ENCODE measurements at places on chromosomes 6 and 20.

DNA sequence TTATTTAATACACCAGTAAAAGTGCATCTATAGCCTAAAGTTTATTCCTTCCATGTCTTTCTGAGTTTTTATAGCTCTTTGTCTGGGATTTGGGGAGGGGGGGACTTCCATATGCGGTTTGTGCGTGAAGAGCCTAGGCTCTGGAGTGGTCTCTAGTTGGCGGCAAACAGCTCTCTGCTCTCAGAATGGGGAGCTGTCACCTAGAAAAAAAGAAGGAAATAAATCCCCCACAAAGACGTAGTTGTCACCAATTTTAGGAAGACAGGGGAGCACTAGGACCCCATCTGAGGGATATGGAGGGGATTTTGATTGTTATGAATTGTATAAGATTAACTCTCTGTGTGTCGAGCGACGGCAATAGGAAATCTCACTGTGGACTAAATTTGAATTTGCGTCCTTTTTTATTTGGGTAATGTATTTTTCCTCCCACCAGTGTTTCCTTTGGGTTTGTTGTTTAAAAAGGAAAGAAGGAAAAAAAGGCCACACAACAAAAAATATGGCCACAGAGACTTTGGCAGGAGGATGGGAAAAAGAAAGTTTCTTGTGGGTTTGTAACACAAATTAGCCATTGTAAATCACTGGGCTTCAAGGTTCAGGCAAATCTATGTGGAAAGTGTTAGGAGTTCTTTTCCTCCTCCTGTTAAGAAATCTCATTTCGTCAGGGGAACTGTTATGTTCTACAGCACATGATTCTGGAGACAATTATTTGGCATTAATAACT lies 7.4 kb downstream of the POU3F2 start:
- no peak for DNase-seq

- no peak for DNase-seq
Observed at GRCh38 chr6:71851214-71851613, 35.1 kb upstream of the RIMS1 start.

DNA sequence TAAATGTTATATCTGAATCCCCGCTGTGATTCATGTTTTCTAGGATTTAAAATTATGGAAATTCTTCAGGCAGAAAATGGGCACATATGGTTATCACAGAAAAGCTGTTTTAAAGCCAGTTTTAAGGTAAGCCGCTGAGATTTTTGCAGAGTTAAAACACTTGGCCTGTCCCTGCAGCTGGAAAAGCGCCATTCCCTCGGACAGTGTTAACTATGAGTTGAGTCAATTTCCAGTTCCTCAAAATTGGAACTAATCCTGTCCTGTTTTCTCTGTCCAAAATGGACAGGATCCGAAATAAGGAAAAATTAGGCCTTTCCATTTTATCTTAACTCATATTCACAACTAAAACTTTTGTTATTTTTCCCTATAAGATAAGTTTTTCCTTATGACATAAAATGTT lies 225.2 kb downstream of the SAMD5 start:
- DNase-seq: no peak

DNA sequence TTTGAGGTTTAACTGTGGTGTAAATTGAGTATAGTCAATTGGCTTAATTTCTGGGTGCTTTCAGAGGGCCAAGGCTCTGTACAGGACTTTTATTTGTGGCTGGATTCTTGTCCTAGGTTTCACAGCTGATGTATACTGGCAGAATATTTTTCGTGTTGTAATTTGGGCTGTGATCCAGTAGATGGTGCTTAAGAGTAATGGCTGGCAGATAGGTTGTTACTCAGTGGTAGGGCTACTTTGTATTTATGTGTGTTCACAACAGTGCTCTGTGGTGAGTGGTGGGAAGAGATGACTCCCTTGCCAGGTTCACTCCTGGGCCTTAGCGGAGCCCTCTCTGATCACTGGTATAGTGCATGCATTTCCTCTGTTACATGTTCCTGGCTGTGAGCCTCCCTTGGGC lies 34.5 kb upstream of the FERMT1 start:
- DNase-seq: no peak

DNA sequence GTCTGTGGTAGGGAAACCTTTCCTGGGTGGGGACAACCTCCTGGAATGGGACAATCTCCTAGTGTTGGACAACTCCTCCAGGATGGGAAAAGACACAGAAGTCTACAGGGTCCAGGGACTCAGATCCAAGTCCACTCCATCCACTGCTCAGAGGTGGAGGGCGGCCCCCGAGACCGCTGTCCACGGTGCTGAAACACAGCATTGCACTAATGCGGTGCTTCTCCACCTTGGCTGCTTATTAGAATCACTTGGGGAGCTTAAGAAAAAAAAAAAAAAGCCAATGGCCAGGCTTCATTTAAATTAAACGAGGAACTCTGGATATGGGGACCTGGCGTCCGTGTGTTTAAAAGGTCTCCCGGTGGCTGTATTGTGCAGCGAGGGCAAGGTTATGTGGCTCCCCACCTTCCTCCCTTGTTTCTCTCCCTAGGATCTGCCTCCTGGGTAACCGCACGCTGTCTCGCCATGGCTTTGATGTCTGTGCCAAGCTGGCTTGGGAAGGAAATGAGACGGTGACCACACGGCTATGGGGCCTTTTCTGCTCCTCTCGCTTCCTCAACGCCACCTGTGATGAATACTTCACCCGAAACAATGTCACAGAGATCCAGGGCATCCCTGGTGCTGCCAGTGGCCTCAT lies 12.0 kb downstream of the SLC12A5 start:
- DNase-seq: peak; percentile 63

DNA sequence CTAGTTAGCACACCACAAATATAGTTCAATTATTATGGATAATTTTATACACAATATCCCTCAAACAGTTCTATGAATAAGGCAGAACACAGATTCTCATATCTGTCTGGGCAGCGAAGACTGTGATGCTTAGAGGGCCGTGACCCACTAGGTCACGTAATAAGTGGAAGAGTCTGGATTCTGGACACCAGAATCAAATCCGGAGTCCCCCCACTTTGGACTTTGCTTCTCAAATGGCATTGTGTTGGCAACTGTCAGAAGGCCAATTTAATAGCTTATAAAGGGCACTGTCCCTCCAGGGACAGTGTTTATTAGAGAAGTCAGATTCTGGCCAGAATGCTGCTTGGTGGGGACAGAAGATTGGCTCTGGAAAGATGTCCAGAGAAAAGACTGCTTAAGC lies 6.8 kb upstream of the CCDC167 start:
- no peak for DNase-seq

DNA sequence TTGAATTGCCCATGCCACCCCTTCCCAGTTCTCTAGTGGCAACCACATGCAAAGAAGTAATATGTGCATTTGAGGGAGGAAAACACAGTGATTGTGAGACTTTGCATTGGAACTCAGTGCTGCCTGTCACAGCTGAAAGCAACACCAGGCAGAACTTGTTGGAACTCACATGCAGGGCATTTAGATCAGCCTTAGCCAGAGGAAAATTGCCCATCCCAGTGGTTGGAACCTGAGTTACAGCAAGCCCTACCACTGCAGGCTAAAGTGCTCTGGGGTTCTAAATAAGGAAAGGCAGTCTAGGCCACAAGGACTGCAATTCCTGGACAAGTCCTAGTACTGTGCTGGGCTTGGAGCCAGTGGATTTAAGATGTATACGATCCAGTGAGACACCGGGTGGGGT lies 245.3 kb upstream of the UFL1 start:
- DNase-seq: no peak

- no peak for DNase-seq
Observed at GRCh38 chr6:18422136-18422535, 35.0 kb downstream of the RNF144B start.

DNA sequence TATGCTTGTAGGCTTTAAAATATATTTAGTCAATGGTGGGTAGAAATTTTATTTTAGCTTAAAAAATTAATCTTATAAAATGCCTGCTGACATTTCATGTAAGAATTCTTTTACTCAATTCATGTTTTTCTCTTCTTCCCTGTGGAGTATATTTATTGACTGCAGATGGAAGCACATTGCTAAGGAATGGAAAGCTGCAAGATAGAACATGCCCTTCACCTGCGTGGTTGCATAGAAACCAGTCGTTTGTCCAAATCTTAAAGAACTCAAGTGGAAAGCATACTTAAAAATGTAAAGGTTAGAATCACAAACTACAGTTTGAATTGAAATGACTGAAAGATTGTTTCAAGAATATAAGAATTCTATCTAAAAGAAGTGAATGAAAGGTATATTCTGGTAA lies 30.7 kb downstream of the C6orf163 start:
- no peak for DNase-seq

DNA sequence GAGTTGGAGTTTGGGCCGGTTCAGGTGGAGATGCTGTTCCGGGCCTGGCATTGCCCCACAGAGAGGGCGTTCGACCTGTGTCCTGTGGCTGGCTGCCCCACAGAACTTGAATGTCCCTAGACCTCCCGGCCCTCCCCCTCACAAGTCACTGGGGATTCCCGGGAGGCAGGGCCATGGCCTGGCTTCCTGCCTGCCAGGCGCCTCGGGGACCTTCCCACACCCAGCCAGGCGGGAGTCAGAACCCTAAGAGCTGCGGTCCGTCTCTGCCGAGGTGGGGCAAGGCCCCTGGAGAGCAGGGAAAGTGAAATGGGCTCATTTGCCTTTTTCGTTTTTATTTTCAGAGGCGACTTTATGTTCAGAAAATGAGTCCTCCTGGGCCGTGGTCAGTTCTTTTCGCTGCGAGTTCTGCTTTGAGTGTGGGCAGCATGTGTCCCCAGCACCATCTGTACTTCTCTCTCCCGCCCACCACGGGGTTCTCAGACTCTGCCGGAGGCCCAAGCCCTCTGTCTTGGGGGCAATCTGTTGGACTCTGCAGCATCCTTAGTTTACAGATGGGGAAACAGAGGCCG lies 8.5 kb downstream of the RBM38 start:
- peak; percentile 76 for DNase-seq

GRCh38 chr20:46811224-46812084 lies 83.2 kb upstream of the EYA2 start:
- no peak for DNase-seq

DNA sequence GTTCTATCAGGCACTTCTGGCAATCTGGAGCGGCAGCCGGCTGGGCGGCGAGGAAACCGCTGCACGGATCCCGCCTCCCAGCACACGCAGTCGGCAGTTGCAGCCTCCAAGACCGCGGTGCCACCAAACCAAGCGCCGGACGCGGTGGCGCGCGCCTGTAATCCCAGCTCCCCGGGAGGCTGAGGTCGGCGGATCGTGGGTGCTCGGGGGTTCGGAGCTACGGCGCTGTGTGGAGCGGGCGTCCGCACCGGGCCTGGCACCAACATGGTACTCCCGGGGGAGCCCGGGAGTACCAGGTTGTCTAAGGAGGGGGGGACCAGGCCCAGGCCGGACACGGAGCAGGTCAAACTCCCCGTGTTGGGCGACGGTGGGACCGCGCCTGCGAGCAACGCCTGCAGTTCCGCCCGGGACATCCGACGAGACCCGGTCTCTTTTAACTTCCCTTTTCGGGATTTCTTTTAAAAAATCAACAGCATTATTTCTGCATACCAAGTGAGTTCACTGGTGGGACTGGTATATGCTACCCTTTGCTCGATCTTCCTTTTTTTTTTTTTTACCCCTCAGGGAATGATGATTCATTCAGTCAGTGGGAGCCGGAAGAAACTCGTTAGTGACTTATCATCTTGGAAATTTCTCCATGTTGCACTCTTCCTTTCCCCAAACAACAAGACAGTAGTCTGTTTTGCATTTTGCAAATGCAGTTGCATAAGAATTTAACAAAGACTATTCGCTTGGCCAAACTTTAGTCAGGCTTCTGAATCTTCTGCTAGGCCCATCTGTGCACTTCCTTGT lies 27.6 kb downstream of the ZNF311 start:
- DNase-seq: peak; percentile 40

- no peak for DNase-seq
Observed at GRCh38 chr20:4876301-4876700, 125.0 kb downstream of the SLC23A2 start.

DNA sequence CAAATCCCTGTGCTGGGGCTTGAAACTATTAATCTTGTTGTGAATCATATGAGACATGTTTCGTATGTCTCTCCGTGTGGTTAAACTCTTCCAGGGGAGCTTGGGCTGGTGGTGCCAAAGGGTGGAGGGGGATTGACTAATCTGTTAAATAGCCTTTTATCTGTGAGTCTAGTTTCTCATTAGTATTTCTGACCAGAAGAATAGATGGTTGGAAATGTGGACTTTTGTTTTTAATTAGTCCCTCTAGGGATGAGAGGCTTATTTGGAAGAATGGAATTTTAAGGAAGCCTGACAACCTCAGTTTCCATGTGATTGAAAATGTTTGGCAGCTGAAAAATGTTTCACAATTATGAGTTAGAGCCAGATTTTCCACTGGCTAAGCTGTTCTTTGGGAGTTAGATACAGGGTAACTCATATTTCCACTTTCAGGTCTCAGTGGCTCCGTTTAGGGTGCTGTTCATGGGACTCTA lies 117.3 kb downstream of the BCKDHB start:
- no peak for DNase-seq

GRCh38 chr20:43914311-43915210 lies at the start of gene TOX2:
Gene TOX2 (plus strand): TSS chr20:43914852. CDS start chr20:43914892, 40 bp downstream.
- peak; percentile 43 for DNase-seq

DNA sequence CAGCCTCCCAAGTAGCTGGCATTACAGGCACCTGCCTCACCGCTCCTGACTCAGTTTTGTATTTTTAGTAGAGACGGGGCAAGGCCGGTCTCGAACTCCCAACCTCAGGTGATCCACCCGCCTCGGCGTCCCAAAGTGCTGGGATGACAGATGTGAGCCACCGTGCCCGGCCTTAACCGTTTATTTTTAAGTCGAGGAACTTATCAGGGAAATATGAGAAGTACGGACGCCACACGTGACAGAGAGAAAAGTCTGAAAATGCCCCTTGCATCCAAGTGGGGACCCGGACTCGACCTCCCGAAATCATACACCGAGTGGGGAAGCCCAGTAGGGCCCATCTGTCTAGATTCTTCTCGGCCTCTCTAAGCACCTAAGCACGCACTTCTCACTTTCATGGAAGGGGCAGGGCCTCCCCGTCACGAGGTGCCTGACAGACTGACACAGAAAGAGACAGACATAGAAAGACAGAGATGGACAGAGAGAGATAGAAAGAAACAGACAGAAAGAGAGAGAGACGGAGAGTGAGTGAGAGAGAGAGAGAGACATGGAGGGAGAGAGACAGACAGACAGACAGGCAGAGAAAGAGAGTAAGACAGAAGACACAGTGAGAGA lies 756.5 kb upstream of the DEFB115 start:
- DNase-seq: no peak

DNA sequence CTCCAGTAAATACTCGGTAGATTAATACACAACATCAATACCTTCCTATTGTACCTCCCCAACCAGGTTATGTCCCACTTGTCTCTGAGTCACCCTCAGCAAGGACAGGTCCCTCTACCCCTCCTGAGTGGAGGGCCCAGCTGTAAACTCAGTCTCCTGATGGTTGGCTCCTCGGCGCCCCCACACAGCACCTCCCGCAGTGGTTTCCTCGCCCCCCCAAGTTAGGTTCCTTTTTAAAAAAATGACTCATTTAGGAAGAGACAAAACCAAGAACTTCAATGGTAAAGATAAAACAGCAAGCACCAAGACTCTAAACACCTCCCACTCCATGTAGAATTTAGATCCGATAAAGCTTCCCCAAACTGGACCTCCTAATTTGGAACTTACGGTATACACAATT lies 83.5 kb downstream of the TRERF1 start:
- DNase-seq: peak; percentile 29

GRCh38 chr20:1526896-1527295 lies 30.6 kb downstream of the SIRPD start:
- no peak for DNase-seq

GRCh38 chr6:145863988-145864616 lies 49.5 kb upstream of the FBXO30 start:
- no peak for DNase-seq

GRCh38 chr6:155432293-155432692 lies 23.3 kb downstream of the NOX3 start:
- no peak for DNase-seq

All from natural killer cell (primary cell).